GM03348 (cell line): ENCODE measurements at places on chromosomes 5 and 9.

DNA sequence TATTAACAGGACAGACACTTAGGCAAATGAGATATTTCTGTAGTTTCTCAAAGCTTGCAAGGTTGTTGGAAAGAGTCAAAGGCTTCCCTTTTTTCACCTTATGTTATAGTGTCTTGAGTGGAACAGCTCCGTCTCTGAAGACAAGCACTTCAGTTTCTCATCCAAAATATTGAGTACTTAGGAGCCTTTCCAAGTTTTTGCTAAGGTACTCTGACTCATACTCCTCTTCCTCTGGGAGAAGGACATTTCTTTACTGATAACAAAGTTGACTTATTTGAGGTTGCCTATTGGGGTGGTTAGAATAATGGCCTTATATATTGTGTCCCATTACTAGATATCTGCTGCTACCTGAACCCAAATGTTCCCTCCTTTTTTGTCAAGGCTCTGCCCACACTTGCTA lies 869.6 kb downstream of the MAT2B start:
- DNase-seq = no peak

DNA sequence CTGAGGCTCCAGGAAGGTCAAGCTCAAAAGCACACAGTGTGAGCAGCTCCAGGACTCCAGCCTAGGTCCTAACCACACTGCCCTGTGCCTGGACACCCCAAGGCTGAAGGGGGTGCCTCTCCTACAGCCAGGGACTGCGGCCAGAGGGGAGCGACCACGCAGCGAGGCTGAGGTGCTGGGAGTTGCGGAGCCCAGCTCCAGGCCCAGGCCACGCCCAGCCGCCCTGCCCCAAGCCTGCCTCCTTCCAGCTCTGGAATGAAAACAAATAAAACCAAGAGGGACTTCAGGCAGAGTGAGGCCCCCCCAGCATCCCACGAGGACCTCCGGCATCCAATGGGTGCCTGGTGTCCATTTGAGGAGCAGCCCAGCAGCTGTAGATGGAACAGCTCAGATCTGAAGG lies 15.2 kb downstream of the VAV2 start:
- DNase-seq = no peak

DNA sequence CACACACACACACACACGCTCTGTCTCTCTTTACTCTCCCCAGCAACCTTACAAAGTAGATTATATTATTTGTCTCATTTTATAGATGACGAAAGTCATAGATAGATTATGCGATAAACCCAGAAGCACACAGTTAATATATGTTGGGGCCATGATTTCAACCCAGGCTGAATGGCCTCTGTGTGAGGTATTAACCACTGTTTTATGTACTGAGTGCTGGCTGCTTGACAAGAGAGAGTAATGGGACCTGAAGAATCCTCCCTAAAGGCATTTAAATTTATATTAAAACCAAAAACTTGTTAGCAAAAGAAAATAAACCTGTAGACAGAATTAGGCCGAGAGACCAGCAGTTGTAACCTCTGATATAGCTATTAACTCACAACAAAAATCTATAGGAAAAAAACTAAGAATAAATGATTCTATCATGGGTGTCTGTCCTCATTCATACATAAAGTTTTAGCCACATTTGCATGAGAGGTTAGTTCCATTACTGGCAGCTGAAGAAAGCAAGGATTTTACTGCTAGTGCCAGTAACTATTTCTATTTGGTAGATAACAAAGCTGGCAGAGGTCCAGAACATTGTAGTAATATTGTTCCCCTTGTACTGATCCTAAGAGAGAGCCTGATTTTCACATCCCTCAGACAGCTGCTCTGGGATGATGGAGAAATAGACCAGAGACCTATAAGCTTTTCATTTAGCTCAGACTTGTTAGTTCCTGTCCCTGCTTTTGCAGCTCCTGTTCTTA lies 250.9 kb downstream of the ADGRV1 start:
- no peak for DNase-seq

DNA sequence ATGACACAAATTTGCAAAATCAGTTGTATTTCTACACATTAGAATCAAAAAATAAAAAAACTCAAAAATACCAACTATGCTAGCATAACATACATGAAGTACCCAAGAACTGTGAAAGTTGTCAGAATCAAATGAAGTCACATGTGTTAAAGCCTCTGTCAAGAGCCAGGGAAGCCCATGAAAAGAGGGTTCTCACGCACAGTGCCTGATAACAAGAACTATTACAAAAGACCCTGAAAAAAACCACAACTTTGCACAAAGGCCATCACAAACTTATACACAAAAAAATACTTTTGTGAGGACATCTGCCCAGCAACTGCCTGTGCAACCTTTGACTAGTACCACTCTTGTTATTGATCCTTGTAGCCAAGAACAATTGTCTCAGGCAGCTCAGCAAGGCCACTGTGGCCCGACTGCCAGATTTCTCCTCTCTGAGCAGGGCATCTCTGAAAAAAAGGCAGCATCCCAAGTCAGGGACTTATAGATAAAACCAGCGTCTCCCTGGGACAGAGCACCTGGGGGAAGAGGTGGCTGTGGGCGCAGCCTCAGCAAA lies 28.9 kb upstream of the HNRNPA0 start:
- DNase-seq = no peak

GRCh38 chr5:73605223-73606087 lies 20.5 kb upstream of the ARHGEF28 start:
- DNase-seq = peak; percentile 12

- DNase-seq = peak; percentile 46
These were observed 28.1 kb downstream of the PTGES2 start for GRCh38 chr9:128099231-128099931.

DNA sequence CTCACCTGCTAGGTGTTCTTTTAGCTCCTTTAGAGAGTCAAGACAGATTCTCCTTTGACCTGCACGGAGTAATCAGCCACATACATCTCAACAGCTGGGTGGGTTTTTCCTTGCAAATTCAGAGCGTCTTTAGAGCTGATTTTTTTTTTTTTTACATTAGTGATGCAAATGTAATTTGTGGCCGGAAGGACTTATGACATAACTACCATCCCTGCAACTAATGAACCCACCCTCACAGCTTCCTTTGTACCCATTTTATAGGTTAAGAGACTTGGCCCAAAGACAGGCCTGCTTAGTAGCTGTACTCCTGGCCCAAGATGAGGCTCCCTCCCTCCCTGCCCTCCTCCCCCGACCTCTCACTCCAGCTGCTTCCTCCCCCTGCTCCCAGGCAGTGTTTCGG lies 69.9 kb upstream of the NIPAL4 start:
- DNase-seq = no peak

- no peak for DNase-seq
These were observed 138.0 kb downstream of the ENC1 start for GRCh38 chr5:74502479-74502950.

DNA sequence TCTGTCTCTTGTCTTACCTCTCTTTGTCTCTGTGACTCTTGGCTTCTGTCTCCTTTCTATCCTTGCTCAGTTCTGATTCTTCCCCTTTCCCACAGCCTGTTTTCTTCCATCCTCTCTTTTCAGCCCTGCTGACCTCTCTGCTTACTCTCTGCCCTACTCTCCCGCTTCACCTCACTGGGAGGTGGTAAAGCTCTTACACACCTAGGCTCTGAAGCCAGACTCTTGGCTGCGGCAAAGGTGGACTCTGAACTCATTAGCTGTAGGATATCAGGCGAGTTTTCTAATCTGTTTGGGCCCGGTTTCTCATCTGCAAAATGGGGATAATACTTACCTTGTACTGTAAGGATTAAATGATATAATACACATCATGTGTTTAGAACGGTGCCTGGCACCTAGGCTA lies 11.1 kb downstream of the PCDH1 start:
- no peak for DNase-seq

DNA sequence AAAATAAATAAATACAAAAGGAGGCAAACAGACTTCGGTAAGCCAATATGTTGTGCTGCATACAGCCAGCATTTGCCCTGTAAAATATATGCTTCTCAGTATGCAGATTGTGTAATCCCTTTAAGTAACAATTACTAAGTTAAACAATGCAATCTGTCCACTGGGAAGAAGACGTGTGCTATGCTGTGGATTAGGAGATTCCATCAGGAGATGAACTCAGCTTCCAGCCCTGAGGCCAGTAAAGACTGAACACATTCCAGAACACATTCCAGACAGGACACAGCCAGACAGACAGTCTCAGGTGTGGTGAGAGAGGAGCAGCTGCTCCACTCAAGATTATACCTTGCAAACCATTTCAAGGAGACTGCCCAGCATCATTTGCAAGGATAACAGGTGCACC lies 97.8 kb downstream of the MPDZ start:
- DNase-seq = peak; percentile 2

DNA sequence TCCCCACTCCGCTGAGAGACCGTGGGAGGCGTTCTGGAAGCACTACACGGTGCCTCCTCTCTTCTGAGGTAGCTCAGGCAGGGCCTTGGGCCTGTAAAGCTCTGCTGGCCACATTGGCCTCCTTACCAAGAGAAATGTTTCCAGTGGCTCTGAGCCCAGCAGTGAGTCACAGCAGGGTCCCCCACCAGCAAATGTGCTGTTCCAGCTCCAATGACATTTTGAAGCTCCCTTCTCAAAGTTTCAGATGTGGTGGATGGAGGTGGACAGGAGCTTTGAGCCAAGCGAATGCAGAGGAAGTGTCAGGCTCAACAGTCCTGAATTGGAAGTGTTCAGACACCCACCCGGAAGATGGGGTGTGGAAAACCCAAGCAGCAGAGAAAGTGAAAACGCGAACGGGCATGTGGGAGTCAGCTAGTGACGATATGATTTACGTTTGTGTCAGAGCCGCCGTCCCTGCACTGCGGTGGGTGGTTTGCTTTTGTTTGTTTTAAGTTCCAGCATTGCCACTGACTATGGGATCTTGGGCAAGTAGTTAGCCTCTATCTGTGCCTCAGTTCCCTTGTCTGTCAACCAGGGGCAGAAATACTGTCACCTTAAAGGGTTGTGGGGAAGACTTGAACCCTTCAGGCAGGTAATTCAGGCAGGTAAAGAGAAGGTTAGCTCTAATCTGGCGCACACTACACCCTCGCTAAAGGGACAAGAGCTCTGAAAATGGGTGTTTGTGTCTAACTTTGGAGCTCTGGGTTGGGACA lies 38.2 kb downstream of the C5orf15 start:
- peak; percentile 66 for DNase-seq

GRCh38 chr5:124801551-124801950 lies 55.1 kb upstream of the ZNF608 start:
- DNase-seq = no peak

GRCh38 chr9:135000647-135001245 lies 83.0 kb upstream of the FCN1 start:
- no peak for DNase-seq

GRCh38 chr5:66958980-66959641 lies 237.5 kb downstream of the CD180 start:
- peak; percentile 60 for DNase-seq

- DNase-seq = no peak
These were observed 52.5 kb downstream of the ECPAS start for GRCh38 chr9:111431684-111432083.

- no peak for DNase-seq
These were observed 13.1 kb downstream of the RETREG1 start for GRCh38 chr5:16603701-16604100.

- peak; percentile 93 for DNase-seq
These were observed 885 bp downstream of the RNF44 start for GRCh38 chr5:176536132-176536901.

DNA sequence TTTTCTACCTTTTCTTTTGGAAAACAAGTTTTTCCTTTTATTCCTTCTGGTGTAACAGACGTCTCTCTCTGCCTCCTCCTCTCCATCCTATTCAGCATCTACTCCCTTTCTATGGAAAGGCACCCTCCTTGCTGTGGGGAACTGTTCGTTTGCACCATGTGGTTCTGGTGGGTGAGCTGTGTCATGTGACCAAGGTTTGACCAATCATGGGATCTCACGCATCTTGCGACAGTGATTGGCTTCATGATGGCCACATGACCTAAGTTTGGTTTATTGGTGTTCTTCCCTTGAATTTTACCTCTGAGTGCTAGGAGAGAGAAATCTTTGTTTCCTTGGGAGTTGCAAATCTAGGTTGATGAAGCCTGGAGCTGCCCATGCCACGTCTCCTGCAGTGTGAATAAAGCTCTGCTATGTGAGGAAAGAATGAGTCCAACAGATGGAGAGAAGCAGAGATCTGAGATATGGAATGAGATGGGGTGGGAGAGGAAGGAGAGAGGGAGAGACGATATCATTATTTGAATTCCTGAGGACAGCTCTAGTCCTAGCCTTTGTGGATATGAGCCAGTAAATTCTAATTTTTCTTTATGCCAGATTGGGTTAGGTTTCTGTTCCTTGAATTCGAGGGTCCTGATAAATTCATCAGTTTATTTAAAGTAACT lies 178.8 kb upstream of the IL12B start:
- DNase-seq = no peak

GRCh38 chr5:165906871-165907270 lies 2384.6 kb upstream of the WWC1 start:
- DNase-seq = no peak

DNA sequence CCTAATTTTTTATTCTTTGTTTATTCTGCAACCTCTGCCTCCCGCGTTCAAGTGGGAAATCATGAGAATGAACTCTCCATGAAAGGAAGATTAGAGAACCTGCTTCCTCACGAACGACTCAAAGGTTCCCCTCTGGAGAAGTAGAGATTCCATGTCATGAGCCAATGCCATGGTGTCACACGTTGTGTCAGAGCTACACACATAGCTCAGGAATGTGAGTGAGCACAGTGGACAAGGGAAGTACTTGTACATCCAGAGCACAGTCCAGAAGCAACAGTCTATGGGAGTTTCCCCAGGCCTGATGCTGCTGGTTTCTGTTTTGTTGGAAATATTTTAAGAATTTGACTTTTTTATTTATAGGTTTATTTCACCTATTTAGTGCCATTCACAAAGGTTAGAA lies 26.8 kb upstream of the PPP2CA start:
- DNase-seq = peak; percentile 73
